ENCODE measurements at places on chromosomes 6 and 20.

GRCh38 chr6:105810105-105810921, 275.8 kb upstream of the PRDM1 start:
- DNase-seq, result peak; percentile 23

DNA sequence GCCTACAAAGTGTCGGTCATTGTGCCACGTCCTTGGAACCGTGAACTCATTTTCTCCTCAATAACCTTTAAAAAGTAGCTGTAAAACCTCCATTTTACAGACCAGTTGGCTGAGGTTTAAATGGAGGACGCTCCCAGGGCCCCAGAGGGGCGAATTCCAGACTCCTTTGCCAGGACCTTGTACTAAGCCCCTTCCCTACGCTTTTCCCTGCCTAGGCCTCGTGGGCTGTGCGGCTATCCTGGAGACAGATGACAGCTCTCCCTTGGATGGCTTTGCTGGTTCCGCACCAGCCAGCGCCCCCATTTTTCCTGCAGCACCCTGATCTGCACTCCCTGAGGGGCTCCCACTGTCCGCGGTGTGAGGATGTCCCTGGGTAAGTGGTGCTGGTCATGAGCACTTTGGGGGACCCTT, 12.1 kb upstream of the SNHG17 start:
- DNase-seq, result no peak

DNA sequence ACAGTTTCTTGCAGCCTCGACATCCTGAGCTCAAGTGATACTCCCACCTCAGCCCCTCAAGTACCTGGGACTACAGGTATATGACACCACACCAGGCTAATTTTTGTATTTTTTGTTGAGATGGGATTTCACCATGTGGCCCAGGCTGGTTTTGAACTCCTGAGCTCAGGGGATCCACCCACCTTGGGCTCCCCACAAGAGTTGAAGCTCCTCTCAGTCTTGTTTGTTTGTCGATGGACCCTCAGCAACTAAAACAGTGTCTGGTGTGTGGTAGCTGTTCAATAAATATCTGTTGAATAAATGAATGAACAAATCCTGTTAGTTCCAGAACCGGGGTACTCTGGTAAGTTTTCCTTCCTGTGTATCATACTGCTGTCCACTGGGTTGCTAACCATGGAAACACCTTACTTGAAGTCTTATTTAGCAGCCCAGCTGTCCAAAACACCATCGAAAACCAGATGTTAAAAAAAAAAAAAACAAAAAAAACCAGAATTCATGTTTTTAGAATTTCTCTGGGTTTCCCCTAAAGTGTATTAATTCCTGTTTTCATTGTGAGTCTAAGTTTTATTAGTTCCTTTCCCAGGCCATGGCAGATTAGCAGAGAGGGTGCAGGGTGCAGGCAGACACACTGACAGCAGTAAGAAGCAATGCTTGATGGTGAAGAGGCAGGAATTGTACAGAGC, 7.8 kb upstream of the EZR start:
- no peak for DNase-seq

GRCh38 chr20:49888212-49889000, 26.9 kb downstream of the SPATA2 start:
- DNase-seq, result peak; percentile 72

Measured in Calu3 (cell line).